AG09309 (cell line): ENCODE measurements at places on chromosomes 11 and 22.

DNA sequence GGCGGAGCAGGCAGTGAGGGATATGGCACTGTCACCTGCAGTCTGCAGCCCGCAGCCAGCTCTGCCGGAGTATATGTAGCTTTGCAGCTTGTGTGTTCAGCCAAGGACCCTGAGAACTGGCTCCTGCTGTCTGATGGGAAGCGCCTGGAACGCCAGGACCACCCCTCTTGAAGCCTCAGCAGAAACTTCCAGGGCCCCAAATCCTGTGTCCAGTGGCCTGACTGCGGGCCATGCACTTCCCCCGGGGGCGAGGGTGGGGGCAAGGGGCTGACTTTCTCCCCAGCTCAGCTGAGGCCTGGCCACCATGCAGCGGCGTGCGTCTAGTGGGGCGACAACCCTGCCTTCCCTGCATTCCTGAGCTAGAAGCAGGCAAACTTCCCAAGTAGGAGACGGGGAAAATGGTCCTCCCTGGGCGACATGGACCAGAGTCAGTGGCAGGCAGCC, 32.3 kb downstream of the PISD start:
- DNase-seq: no peak

GRCh38 chr11:47373876-47374719, 4.2 kb downstream of the SPI1 start:
- DNase-seq: no peak

DNA sequence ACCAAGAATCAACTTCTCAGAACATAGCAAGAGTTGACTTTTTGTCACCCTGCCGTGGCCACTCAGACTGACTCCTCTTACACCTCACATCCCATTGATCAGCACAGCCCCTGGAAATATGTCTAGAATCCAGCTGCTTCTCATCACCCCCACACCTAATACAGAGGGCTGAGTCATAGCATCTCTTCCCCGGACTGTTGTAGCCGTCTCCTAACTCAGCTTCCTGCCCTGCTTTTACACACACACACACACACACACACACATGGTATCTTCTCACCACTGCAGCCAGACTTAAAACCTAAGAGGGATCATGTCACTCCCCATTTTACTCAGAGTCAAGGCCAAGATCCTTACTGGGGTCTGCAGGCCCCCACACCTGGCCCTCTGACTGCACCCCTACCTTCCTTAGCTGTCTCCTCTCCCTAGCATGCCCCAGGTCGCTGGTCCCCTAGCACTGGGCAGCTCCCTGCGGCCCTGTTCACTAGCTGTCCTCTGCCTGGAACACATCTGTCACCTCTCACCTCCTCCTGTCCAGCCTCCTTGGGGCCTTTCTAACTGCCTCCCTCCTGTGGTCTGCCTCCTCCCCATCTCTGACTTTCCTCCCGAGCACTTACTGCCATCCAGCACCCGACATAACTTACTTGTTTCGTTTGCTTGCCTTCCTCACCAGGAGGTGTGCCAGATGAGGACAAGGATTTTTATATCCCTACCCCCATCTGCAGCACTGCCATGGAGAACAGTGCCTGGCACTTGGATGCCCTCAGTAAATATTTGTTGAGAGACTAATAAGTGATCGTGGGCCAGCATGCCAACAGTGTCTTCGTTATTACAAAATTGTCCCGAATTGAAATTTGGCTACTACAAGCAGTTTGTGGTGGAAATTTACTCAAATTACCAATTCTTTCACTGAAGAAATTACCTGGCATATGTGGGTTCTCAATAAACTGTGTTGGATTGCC, 61.9 kb downstream of the BMAL1 start:
- DNase-seq: peak; percentile 91

GRCh38 chr11:99932684-99933083, 754.4 kb upstream of the ARHGAP42 start:
- no peak for DNase-seq

DNA sequence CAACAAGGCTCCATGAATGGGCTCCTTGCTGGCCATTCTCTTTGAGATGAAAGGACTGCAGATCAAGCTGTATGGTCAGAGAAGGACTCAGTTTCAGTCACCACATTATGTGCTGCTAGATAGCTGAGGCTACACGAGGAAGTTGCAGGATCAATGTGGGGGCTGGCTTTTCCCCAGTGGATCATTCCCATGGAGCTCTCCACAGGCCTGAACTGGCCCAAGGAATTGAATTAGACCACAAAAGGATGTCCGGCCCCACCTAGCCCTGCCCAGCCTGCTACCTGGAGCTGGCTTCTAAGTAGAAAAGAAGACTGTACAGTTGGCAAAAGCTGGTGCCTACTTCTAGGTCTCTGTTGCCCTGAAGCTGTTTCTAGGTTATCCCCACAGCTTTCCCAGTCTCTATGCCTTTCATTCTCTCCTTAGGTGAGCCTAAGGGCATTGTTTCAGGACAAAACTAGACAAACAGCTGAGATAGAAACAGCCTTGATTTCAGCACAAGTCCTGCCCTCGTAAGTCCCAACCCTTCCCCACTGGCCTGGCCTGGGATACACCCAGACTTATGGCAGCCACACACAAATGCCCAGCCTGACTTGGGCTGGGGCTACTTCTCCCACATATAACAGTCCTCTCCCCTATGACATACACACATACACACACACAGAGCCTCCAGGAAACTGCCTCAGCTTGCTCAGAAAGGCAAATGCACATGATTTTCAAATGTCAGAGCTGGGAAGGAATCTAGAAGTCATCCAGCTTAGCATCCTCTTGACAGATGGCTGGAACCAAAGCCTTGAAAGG, 129.1 kb upstream of the NCAM1 start:
- DNase-seq: no peak

GRCh38 chr11:16000065-16000464, 356.3 kb downstream of the SOX6 start:
- DNase-seq: peak; percentile 16

- no peak for DNase-seq
Measured at GRCh38 chr11:114167355-114167754, 107.8 kb downstream of the ZBTB16 start.

DNA sequence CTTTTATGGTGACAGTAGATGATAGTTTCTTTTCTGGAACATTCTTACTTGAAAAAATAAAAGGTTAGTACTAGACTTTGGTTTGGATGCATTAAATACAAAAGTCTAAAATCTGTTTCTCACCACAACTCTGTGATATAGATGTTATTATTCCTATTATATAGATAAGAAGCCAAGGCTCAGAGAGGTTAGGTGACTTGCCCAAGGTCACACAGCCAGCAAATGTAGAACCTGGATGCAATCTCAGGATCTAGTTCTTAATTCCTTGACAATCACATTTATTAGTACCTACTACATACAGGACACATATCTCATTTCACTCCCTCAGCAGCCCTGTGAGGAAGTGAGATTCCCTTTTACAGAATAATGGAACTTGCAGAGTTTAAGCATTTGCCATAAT, 26.3 kb upstream of the SMCO4 start:
- no peak for DNase-seq

DNA sequence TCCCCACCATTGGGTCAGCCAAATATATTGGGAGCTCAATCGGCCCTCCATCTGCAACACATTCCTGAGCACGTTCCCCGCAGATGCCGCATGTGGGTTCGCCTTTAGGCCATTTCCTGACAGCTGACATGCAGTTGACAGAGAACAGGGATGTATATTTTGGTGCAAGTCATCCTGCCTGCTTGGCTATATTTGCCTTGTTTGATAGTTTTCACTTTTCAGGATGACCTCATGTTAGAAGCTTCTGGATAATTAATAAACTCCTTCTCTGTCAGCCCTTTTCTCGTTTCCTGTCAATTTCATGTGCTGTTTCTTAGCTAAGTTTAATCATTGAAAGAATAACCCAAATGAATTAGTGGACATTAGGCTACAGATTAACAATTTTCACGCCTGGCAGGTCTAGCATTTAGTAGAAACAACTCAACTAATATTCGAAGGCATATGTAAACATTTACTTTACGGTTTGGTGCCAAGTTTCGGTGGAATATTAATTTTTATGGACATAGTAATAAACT, 105.8 kb upstream of the SLC5A12 start:
- no peak for DNase-seq

DNA sequence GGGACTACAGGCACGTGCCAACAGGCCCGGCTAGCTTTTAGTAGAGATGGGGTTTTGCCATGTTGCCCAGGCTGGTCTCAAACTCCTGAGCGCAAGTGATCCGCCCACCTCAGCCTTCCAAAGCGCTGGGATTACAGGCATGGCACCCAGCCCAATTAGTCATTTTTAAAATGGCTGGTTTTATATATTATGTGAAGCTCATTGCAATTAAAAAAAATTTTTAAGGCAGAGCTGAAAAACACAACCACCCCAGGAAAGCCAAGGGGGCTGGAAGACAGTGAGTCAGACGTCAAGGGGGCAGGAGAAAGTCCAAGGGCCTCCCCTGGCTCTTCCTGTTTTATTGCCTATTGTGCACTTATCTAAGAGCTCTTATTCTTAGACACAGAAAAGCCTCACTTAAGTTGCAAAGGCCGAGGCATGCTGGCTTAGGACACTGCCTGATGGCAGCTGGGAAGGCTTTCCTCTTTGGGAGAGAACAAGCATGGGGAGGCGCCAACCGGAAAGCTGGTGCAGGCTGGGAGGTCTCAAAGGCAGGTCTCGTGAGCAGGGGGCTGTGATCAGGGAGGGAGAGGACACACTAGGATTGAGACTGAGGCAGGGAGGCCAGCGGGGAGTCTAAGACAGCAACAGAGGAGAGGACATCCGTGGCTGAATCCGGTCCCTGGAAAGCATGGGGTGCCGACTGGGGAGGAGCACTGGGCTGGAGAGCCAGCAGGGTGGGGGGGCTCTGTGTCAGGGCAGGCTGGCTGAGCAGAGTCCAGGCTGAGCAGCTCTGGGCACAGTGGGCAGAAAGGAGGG, 11.1 kb upstream of the OSM start:
- peak; percentile 78 for DNase-seq

DNA sequence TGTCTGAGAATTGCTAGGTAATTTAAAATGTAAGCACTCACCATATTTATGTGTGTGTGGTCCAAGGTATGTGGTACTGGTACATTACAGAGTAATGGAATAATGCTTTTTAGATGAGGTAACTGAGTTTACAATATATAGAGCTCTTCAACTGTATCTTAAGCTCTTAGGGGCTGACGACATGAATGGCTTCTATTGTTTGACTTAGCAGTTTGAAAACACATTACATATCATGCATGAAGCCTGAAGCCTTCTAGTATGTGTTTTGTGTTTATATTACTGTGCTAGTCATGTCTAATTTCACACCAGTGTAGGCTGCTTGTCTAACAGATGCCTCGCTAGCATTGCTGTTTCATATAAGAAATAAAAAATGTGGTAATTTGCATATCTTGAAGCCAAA, 37.2 kb downstream of the GAS2 start:
- no peak for DNase-seq

GRCh38 chr11:94511932-94512781, at the start of gene C11orf97:
TSS of gene C11orf97 (plus strand) at chr11:94512461. CDS start at chr11:94512529, 68 bp downstream.
- DNase-seq: no peak

GRCh38 chr11:1236316-1237127, 13.7 kb downstream of the MUC5B start:
- DNase-seq: no peak
